Stimulated activated CD4-positive, alpha-beta T cell treated with anti-CD3 and anti-CD28 coated beads, Interleukin-2, amount 100 ng/mL, for 4 hours (primary cell): ENCODE measurements at places on chromosomes 2 and 18.

DNA sequence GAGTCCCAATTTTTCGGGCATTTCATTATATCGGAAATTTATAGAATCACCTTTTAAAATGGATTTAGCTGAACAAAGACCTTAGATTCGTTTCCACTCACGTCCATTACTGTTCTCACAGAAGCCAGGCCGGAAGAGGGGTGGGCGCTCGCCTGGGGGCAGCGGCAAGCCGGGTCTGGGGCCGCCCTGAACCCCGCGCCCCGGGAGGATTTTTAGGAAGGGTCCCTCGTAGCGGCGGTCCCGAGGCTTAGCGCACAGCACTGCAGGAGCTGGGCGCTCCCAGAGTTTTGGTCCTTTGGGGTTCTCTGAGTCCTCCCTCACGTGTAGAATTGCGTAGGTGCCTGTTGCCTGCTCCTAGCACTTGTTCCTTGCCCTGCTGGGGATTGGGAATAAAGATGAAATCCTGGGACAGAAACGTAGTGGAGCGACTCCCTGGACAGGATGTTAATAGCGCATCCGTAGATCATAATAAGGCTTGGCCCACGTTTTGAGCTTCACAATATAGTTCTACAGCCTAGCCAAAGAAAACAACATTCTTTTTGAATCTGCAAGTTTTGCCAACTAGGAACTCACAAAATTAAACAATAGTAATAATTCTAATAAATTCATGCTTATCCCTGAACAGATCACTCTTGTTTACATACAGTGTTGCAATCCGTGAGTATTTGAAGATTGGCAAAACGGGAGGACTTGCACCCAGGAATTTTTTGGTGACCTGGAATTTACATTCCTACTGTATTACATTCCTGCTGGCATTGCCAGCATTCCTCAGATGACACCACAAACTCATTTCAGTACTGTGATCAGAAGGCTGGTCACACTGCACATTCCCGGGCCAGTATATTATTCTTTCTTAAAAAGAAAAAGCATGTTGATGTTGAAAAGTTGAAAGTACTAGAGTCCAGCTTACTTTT lies 875 bp downstream of the C18orf63 start:
- no peak for DNase-seq

- DNase-seq: no peak
These were observed 123.5 kb downstream of the ATAD2B start for GRCh38 chr2:23803264-23803964.

GRCh38 chr18:74380916-74381315 lies 65.3 kb downstream of the C18orf63 start:
- DNase-seq: no peak

- no peak for DNase-seq
These were observed 5.5 kb downstream of the RNPEPL1 start for GRCh38 chr2:240573516-240574385.

GRCh38 chr2:62475172-62476011 lies 30.6 kb downstream of the TMEM17 start:
- no peak for DNase-seq

GRCh38 chr2:182625814-182626213 lies 90.2 kb upstream of the DNAJC10 start:
- DNase-seq: no peak

- no peak for DNase-seq
These were observed 343.4 kb upstream of the HS6ST1 start for GRCh38 chr2:128662051-128662471.

DNA sequence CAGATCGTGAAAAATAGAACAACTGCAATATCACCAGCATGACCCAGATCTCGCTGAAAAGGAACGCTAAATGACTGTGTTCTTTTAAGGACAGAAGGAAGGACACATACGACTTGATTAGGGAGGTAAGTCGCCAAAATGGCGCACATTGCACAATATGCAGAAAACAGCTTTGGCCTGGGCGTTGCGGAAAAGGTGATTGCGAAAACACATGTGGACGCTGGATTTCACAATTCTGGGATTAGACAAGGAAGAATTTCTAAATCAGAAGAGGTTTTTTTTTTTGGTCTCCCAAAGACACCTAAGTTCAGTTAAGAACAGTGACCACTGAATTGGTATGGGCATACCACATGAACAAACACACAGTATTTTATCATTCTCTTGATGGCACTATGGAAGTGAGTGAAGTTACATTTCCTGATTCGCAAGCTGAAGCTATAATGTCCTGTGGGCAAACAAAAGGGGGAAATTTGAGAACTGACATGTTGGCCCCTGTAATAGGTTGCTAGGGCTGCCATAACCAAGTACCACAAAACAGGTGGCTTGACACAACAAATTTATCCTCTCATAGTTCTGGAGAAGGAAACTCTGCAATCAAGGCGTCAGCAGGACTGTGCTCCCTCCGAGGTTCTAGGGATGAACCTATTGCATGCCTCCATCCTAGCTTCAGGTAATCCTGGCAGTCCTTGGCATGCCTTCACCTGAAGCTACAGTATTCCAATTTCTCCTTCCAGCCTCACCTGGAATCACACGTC lies 25.8 kb upstream of the ERICH2 start:
- no peak for DNase-seq

DNA sequence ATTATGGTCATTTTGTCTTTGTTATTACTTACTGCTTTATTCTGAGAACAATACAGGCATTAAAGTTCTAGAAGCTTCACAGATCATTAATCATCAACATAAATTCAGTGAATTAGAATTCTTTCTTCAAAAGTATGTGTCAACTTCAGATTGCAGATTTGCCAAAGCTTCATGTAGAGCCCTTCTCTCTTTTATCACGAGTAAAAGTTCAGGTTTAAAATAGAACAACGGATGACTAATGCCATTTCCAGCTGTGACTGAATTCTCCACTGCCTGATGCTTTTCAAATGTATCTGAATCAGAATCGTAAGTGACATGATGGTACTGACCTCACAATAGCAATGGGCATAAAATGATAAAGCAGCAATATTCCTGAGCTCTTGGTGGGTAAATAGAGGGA lies 116.0 kb downstream of the ABCA12 start:
- DNase-seq: no peak

DNA sequence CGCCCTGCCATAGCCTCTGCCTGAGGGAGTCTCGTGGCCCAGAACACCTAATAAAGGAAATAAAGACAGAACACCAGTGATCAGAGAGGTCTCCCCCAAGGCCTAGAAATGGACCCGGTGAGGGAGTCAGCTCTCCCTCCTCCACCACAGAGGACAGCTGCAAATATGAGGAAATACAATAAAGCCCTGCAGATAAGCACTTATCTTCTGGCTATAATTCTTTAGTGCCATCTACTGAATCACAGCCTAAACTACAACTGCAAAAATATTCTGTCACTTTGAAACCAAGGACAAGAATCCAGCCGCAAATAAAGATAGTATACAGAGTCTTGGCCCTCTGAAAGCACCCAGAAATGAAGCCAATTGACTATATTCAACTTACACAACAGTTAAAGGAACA lies 42.4 kb upstream of the TACR1 start:
- no peak for DNase-seq

DNA sequence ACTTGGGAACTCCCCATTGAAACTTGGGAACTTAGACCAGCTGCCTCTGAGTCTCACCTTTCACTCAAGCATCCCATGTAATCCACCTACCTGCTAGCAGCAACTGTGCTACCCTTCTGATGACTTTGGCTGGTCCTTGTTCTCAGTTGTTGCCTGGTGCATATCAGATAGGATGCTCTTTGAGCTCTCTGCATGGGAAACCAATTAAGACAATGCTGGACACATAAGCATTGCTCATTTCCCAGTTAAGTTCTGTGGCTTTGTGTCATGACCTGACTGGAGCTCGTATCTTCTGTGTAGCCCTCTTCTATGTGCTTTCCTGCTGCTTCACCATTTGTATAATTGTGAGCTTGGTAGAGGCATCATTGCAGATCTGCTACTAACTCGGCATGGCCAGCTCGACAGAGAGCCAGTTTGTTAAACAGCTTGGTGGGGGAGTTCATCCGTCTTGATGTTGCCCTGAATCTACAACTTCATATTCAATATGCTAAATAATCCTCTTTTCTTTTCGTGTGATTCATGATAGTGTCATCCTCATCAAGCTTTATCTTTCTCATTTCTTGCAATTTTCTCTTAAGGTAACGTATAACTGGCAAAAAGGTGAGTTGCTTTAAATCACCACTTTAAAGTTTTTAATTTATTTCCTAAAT lies 447.5 kb upstream of the SLC14A2 start:
- DNase-seq: no peak

DNA sequence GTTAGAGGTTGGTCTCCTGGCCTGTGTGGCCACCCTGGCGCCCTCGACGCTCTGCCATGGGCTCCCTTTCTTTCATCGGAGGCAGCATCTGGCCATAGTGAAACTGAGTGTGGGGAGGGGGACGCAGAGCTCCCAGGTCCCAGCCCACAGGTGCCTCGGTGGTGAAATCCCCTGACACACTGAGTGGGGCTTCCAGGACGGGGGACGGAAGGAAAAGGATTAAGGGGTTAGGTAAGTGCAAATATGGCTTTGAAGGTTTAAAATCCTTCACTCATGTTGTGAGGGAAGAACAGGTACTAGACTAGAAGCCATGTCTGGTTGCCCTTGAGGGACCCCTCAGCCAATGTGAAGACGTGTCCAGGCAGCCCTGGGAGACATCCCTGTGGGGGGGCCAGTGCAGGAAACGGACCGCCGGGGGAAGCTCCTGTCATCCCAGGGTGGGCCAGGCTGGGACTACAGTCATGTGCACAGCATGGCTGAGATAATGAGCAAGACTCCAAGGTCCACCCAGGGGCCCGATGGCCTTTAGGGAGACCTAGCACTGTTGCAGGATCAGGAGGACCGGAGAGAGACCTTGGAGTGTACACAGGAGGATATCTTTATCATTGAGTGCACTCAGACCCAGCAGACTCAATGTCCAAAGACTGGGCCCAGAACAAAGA lies 36.3 kb downstream of the RTP5 start:
- no peak for DNase-seq

DNA sequence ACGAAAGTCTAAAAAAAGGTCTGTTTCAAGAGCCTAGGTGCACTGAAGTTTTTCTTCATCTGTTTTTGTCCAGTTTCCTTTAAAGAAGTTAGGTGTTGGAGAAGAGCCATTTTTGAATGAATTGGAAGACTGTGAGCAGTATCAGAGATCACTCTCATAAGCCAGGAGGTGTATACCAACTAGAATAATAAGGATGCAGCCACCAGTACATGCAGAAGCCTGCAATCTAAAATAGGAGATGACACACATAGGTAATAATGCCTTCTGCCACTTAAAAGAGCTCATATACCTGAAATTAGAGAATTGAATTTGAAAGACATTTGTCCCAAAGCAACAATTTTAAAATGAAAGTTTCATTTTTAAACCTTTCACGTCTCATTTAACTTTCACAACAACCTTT lies 81.7 kb downstream of the RBMS1 start:
- DNase-seq: no peak

- DNase-seq: peak; percentile 1
These were observed 376.1 kb downstream of the IRS1 start for GRCh38 chr2:226423498-226423960.

DNA sequence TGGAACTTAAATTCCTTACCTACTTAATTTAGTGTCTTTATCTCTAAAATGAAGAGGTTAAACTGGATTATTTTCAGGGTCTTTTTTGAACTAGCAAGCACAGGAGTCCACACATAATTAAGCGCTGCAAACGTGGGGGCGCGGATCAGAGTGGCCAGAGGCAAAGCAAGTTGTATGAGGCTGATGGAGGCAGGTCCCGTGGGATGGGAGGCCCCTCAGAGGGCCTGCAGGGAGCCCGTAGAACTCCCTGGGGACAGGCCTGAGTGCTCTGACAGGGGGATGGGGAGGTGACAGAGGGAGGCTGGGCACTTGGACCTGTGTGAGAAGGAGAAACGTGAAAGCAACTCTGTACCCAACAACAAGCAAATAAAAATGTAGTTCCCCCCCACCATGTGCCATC lies 177.8 kb downstream of the ACKR3 start:
- DNase-seq: no peak

DNA sequence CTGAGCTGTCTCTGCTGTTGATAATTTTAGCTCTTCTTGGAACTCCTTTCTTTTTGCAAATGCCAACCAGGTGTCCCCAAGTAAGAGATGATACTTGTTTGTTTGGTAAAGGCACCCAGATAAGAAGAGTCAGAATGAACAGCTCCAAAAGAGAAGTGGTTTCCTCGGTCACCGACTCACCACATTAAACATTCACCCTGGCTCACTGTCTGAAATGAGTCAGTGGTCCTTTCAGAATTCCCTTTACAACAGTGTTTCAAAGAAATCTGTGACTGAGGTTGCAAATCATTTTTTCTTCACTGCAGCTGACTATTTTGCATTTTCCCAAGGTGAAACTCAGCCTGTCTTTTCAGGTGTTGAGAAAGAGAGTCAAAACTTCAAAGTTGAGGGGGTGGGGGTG lies 16.2 kb upstream of the CXCR4 start:
- DNase-seq: no peak

DNA sequence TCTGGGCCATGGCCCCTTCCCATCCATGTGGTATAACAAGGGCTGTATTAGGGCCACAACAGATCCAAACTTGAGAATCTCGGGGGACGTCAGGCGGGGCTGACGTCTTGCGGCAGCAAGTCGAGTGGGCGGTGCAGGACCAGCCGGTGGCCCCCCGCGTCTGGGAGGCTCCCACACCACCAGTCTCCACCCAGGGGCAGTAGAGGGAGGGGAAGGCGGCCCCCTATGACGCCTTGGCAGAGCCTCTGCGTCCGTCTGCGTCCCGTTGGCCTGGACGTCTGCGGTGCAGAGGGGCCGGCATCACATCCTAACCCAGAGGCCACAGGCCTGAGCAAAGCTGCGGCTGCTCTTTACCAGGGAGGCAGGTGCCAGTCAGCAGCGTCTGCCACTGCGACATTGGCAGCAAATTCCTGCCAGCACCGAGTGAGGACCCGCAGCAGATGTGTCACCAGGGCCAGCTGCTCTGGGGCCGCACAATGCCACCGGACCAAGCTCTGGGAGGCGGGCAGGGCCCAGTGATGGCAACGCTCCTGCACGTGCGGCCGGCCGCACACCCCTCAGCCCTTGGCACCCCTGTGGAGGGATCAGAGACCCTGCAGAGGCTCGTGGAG lies 73.8 kb downstream of the KCNG2 start:
- no peak for DNase-seq

GRCh38 chr2:121605820-121606733 lies 43.2 kb downstream of the CLASP1 start:
- DNase-seq: no peak

- no peak for DNase-seq
These were observed 43.3 kb downstream of the AGAP1 start for GRCh38 chr2:235537186-235537585.

DNA sequence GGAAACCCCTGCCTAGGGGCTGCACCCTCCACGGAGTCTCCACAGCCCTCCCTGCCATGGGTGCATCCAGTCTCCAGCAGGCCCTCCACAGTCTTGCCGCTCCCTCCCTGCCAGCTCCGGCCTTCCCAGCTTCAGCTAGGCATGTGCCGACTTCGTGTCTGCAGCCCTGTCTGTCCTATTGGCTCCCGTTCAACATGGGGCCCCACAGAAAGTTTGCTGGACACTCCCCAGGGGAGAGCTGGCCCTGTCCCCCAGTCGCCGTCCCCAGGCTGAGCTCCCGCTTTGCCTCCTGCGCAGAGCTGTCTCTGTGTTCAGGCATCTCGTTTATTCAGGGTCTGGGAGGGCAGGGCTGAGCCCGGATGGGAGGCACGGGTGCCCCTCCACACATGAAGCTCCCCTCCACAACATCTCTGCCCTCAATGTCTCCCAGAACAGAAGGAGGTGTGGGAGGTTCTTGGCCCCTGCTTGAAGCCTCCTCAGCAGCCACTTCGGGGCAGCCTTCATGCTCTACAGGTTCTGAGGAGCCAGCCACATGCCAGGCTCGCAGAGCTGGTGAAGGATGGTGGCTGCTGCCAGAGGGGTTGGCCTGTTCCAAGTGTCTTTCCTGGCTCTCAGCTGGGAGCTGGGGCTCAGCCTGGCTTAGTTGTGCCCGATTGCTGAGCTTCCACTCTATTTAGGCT lies 120.1 kb upstream of the PXDN start:
- no peak for DNase-seq

GRCh38 chr2:152284398-152284797 lies 50.6 kb upstream of the FMNL2 start:
- no peak for DNase-seq
